Pericardium fibroblast (primary cell): ENCODE measurements at places on chromosomes 7 and 10. TPM values are rescaled to one million over a fixed set of nuclear protein-coding genes. Genes with fewer than 3 reads are reported as not detected.

AOAH gene
- not detected in 2 replicates for total RNA-seq

MRPS16 gene
- total RNA-seq, result 31.1 and 33.4 TPM in 2 replicates

HGF gene
- total RNA-seq, result 33.2 and 42.2 TPM in 2 replicates

MMP21 gene
- total RNA-seq, result not detected in 2 replicates

INMT gene
- total RNA-seq, result 47.8 and 567 TPM in 2 replicates

CPA2 gene
- total RNA-seq, result not detected in 2 replicates

PILRA gene
- total RNA-seq, result 2.2 and 5.6 TPM in 2 replicates
